ENCODE measurements at places on chromosomes 2 and 18.

DNA sequence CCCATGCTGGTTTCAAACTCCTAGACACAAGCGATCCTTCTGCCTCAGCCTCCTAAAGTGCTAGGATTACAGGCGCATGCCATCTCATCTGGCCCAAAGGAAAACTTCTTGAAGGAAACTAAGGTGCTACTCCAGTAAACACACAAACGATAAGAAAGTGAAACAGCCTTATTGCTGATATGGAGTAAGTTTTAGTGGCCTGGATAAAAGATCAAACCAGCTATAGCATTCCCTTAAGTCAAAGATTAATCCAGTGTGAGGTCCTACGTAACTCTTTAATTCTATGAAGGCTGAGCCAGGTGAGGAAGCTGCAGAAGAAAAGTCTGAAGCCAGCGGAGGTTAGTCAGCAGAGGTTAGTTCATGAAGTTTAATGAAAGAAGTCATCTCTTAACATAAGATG, 40.8 kb upstream of the POTEE start:
- no peak for DNase-seq

DNA sequence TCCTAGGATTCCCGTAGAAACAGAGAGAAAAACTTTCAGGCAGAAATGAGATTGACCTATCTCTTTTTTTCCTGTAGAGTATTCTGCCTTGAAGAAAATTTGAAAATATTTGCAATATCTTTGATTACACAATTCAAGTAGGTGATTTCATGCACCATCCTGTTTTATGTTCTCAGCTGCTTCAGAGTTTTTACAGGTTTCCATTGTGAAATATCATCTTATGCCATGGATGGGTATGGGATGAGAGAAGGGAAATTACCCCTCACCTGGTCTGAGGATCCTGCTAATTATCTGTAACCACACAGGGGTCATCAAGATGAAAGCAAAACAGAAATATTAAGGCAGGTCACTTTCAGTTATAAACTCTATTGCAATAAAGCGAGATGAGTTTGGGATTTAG, 264.8 kb downstream of the TXNL1 start:
- no peak for DNase-seq

DNA sequence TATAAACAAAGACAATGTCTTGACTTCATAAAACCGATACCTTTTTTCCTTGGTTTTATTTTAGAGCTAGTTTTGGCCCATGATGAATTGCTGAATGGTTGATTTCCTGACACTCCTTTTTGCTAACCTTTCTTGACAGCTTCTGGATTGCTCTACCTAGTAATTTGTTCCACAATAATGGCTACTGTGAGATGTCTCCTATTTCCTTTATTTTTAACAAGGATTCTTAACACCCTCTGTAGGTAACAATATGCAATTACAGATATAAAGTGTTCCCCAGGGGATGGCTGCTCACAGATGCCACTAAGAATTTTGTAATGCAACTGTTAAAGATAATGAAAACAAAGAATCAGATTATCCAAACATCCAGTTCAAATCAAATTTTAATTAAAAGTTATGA, 100.8 kb upstream of the ATP5MC3 start:
- DNase-seq: no peak

GRCh38 chr2:74863802-74864248, 29.9 kb downstream of the HK2 start:
- no peak for DNase-seq

- DNase-seq: no peak
These were observed 21.4 kb downstream of the KCNS3 start for GRCh38 chr2:17899871-17900270.

DNA sequence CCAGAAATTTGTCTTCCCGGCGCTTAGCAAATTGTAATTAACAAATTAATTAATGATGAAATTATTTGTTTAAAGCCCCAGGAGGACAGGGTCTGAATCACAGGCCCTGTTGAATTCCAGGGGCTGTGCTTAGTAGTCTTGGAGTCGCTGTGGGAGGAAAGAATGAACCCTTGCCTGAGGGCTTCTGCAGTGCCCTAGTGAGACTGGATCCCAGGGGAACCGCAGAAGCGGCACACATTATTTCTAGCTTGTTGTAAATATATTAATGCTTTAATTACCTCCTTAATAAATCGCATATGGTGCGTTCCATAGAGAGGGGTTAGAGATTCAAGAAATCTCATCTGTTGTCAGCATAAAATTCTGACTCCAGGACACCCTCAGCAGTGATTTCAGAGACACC, 235.4 kb downstream of the CELF4 start:
- DNase-seq: no peak

DNA sequence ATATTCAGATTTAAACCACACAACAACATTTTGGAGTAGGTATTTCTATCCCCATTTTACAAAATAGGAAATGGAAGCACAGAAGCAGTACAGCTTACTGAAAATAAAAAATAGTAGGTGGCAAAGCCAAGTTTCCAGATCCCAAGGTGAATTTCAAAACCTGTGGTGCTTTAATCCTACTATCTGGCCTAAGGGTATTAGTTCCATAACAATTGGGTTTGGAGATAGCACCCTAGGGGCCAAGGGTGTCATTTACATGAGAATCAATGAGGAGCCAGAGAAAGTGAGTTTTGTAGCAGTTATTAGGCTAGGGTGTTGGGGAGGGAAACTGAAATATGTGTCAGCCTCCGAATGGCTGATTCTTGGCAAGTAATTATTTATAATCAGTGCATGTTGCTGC, 24.9 kb downstream of the OSBPL6 start:
- no peak for DNase-seq

- no peak for DNase-seq
These were observed 90.9 kb downstream of the MALT1 start for GRCh38 chr18:58761970-58762780.

DNA sequence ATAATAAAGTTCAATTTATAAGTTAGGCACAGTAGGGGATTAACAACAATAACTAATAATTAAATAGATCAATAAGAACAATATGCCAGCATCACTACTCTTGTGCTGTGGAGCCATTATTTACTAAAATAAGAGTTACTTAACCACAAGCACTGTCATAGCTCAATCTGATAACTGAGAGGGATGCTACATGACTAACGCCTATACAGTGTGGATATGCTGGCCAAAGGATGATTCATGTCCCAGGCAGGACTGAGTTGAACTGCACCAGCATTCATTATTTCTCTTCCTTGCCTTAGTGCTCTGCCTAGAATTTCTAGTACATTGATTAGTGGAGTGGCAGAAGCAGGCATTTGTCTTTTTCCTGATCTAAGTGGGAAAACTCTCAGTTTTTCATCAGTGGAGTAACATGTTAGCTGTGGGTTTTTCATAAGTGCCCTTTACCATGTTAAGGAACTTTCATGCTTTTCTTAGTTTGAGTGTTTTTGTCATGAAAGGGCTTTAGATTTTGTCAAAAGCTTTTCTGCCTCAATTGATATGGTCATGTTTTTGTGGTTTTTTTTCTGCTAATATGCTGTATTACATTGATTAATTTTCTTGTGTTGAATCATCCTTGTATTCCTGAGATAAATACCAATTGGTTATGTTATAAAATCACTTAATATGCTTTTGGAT, 21.7 kb downstream of the KIAA1328 start:
- DNase-seq: no peak

GRCh38 chr18:24530630-24531111, 70.2 kb downstream of the HRH4 start:
- DNase-seq: no peak

- no peak for DNase-seq
These were observed 151.1 kb upstream of the UBE2E3 start for GRCh38 chr2:180829261-180829660.

DNA sequence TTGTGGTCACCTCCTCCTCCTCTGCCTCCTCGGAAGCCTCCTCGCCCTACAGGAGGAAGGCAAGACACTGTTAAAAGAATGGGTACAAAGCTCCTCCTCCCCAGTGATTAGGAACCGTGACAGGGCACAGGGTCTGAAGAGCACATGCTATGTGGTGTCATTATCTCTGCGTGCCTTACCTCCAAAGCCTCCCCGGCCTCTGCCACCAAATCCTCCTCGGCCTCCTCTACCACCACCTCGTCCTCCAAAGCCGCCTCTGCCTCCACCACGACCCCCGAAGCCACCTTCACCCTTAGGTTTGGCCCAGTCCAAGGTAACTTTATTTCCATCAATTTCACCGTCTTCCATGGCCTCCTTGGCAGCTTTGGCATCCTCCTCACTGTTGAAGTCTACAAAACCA, 9.1 kb downstream of the NCL start:
- DNase-seq: no peak

- no peak for DNase-seq
These were observed 33.0 kb downstream of the CRACDL start for GRCh38 chr2:98903064-98903355.

DNA sequence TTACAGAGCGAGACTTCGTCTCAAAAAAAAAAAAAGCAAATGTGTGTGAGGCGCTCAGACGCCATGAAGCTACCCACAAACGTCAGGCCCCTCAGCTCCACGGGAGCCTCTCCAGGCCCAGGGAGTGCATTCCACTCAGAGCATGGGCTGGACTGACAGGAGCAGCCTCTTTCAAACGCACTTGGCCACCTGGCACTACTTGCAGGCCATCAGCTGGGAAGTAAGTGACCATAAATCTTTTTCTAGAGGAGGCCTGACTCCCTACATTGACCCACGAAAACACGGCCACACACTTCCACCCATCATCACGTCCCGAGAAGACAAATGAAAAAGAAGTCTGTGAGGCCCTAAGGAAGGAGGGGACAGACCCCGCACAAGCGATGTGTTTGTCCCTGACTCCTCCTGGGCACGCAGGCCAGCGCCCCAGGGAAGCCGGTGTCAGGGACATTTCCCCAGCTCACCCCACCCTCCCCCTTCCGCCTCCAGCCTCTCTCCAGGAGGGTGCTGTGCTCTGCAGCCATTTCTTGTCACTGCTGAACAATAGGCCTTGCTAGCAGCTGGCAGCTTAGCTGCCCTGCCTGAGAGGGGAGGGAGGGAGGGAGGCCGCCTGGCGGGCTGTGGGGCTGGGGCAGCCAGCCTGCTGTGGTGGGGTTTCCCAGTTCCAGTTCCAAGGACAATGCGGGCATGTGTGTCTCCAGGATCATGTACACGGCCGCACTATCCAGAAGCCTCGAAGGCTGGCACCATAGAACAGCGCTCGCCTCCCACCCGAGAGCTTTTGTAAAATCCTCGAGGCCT, 26.6 kb downstream of the SERTAD2 start:
- no peak for DNase-seq

DNA sequence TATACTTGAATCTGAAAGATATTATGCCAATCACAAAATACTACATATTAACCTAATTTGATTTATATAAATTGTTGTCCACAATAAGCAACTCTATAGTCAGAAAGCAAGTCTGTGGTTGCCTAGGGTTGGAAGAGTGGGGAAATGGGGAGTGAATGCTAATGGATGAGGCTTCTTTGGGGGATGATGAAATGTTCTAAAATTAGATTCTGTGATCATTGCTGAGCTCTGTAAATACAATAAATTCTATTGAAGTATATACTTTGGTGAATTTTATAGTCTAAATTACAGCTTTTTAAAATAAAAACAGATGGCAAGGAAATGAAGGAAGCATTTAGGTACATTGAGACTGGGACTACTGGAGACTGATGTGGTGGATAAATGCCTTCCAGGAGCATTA, 275.5 kb downstream of the MBD2 start:
- DNase-seq: no peak

- DNase-seq: no peak
These were observed 13.3 kb downstream of the BABAM2 start for GRCh38 chr2:27903649-27904404.

DNA sequence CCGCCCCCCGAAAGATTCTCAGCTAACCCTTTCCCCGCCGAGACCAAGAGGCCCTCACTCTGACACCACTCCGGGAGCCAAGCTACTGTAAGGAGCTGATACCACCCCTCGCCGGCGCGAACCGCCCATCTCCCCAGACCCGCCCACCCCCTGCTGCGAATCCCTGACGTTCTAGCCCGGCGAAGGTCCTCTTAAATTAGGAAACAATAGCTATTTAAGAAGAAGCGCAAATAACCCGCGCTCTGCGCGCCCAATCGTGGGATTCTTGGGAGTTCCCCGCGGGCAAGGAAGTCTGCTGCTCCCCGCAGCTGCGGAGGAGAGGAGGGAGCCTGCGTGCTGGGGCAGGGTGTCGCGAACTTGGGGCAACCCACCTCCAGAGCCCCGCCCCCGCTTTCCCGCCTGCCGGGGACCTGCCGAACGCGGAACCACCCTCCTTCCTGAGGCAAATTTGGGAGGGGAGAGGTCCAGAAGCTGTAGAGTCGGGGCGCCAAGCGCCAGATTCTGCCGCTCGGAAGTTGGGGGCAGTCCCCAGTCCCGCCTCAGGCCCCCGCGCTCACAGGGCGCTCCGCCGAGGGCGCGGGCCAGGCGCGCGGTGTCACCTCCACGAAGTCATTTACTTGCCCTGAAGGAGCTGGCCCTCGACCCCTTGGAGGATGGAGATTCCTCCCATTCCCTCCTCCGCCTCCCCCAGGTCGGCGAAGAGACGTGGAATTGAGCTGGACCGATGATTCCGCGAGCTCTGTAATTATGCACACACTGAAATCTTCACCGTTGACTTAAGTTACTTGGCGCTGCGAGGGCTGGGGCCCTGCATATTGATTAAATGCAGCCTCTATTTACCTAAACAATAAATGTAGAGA, 8.4 kb upstream of the SP9 start:
- no peak for DNase-seq

DNA sequence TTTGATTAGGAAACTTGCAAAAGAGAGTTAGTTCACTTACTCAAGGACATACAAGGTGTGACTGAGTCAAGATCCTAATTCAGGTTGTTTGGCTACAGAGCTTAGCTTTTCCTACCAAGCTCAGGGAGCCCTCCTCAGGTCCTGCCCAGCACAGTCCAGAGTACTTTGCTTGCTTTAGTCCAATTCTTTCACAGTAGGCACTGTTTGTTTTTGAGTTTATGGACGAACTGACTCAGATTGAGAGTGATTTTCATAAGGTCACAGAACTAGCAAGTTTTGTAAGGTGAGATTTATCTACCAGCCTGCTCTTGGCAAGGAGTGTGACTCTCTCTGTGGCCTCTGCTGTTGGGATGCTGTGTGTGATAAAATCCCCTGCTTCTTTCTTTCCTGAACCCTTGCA, 310.5 kb downstream of the PTPRM start:
- DNase-seq: no peak

GRCh38 chr2:68251187-68251854, 1.0 kb downstream of the PPP3R1 start:
- peak; percentile 75 for DNase-seq

DNA sequence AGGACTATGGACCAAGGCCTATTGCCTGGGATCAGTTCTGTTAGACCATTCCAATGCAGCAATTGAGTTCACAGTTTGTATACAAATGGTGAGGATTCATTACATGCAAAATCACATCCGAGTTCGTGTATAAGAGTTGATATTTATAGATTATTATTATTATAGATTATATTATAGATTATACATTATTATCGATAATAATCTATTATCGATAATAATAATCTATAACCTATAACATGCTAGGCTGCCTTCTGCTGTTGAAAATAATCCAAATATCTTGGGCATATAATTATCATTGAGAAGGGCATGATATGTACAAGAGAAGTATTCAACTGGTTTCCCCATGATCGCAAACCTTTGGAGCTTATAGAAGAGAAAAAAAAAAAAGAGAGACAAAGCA, 135.7 kb downstream of the DPP4 start:
- no peak for DNase-seq
